ENCODE measurements at places on chromosomes 7 and 10.
A peak's percentile ranks its signal among the peaks of the same experiment; 100 is the strongest.

DNA sequence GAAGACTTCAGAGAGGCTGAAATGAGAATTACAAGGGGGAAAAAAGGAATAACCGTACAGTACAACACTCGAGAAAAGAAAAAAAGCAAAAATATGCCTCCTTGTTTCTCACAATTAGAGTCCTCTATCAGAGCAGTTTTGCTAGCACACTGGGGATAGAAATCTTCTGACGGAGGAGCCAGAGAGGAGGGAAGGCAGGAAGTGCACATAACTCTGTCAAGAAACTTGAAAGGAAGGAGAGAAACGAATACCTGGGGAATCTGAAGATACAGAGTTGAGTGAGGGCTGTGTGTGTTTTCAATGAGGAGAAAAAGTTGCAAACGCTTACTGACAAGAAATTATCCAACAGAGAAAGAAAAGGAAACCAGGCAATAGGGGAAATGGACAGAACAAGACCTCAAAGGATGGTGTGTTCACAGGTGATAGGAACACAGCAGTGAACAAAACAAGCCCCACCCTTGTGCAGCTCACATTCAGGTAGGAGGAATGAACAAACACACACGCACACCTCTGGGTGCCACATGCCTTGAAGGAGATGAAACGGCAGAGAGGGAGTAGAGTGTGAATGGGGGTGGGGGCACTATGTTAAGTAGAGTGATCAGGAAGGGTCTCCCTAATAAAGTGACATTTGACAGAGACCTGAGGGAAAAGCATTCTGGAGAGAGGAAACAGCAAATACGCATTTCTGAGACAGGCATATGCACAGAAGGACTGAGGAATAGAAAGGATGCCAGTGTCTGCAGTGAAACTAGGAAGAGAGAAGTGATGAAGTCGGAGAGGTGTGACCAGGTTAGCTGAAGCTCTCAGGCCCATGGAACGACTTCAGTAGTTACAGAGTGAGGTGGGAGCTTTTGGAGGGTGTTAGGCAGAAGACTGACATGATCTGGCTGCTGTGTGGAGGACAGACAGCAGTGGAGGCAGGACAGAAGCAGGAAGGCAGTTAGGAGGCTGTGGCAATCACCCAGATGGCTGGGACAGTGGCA lies 46.7 kb upstream of the SPOCK2 start:
- H3K36me3 ChIP-seq, result peaks cover 38% of the 10 kb centered on the region
- peak overlapping the region; percentile 23 for H3K27ac ChIP-seq

DNA sequence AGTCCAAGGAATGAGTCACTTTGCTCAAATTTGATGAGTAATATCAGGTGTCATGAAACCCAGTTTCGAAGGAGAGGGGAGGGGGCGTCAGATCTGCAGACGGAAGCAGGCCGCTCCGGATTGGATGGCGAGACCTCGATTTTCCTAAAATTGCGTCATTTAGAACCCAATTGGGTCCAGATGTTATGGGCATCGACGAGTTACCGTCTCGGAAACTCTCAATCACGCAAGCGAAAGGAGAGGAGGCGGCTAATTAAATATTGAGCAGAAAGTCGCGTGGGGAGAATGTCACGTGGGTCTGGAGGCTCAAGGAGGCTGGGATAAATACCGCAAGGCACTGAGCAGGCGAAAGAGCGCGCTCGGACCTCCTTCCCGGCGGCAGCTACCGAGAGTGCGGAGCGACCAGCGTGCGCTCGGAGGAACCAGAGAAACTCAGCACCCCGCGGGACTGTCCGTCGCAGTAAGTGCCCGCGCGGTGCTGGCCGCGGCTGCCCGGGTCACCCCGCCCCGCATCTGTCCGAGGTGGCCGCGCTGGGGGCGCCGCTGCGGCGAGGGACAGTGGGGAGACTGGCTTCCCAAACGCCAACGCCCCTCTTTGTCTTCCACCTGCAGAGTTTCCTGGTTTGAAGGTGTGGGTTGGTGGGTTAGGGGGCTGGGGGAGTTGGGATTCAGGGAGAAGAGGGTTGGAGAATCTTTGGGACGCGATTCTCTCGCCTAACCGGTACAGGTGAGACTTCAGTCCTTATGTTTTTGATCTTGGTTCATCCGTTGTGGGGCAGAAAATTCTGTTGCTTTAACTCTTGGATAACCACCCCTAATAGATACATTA lies at the start of gene TAC1:
Gene TAC1 (plus strand): TSS at position 351 of the 829 bp plus-strand sequence. CDS start 527 bp downstream, outside the sequence.
- no peak within 1 kb of the TSS for H3K4me3 ChIP-seq
- no peak for DNase-seq
- H3K36me3 ChIP-seq, result no peaks in the 10 kb centered on the region

DNA sequence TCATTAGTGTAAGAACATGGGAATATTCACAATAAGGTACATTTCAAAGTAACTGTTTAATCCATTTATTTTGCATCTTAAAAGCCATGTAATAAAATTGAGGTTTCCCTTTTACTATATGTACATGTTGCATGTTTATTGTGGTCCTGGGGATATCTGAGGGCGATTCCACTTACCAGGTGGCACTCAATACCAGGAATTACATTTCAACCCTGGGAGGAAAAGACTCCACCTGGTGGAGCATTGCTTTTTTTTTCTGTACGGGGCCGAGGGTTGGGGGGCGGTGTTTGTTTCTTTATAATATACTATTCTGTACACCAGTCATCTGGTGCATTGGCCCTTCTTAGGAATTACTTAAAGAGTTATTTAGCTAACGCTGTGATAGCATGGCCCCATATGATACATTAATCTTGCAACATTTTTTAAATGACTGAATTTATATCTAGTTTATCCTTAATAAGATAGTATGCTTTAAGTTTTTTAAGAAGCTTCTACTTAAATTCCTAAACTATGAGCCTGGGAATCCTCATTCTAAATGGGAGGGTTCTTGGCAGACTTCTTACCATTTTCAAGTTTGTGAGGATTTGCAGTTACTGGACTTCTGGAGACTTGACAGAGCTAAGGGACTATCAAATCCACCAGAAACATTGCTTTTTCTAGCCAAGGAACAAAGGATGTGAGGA lies 7.2 kb upstream of the HGF start:
- no peak overlapping the region for H3K4me3 ChIP-seq
- H3K27me3 ChIP-seq, result no peaks in the 10 kb centered on the region
- DNase-seq, result no peak
- H3K4me1 ChIP-seq, result no peaks in the 10 kb centered on the region
- no peak overlapping the region for H3K27ac ChIP-seq
- H3K36me3 ChIP-seq, result no peaks in the 10 kb centered on the region

- no peak overlapping the region for H3K4me3 ChIP-seq
- no peaks in the 10 kb centered on the region for H3K27me3 ChIP-seq
- H3K27ac ChIP-seq, result no peak overlapping the region
- H3K36me3 ChIP-seq, result peaks cover 26% of the 10 kb centered on the region
- H3K4me1 ChIP-seq, result peaks cover 17% of the 10 kb centered on the region
Observed at GRCh38 chr10:102779680-102780526, 36.2 kb downstream of the WBP1L start.

- H3K4me3 ChIP-seq, result no peak overlapping the region
- H3K27ac ChIP-seq, result no peak overlapping the region
- H3K4me1 ChIP-seq, result peaks cover 11% of the 10 kb centered on the region
- H3K36me3 ChIP-seq, result no peaks in the 10 kb centered on the region
- DNase-seq, result no peak
Observed at GRCh38 chr10:133438711-133439273, 14.4 kb upstream of the SPRN start.

DNA sequence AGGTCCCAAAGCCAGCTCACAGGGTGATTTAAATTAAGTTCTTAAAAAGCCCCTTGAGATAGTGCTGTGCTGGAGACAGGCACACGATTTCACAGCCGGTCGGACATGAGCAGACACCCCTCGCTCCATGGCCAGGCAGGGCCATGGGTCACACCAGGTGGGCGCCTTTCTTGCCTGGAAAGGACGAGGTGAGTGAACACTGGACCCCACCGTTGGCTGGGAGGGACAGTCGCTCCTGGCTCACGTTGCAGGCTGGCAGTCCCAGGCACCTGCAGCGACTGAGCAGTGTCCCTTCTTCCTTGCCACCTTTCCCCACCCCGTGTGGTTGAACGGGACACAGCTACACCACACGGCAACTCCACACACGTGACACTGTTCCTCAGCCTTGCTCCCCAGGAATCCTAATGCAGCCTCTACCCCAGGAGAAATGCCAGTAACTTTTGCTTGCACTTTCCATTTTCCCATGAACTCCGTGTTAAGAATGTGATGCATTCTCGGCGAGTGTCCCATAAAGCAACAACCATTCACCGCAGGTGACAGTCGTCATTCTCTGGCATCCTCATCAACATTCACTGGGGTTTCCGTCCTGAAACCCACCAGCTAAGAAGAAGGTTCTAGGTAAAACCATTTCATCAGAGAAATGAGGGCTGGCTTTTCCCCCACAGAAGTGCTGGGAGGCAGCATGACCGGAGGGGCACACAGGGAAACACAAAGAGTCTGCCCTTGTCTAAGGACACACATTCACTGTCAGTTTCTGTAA lies 217.4 kb downstream of the ZMYND11 start:
- no peak overlapping the region for H3K4me3 ChIP-seq
- H3K4me1 ChIP-seq, result no peaks in the 10 kb centered on the region
- peaks cover 3% of the 10 kb centered on the region for H3K36me3 ChIP-seq
- DNase-seq, result no peak
- H3K27me3 ChIP-seq, result no peaks in the 10 kb centered on the region

DNA sequence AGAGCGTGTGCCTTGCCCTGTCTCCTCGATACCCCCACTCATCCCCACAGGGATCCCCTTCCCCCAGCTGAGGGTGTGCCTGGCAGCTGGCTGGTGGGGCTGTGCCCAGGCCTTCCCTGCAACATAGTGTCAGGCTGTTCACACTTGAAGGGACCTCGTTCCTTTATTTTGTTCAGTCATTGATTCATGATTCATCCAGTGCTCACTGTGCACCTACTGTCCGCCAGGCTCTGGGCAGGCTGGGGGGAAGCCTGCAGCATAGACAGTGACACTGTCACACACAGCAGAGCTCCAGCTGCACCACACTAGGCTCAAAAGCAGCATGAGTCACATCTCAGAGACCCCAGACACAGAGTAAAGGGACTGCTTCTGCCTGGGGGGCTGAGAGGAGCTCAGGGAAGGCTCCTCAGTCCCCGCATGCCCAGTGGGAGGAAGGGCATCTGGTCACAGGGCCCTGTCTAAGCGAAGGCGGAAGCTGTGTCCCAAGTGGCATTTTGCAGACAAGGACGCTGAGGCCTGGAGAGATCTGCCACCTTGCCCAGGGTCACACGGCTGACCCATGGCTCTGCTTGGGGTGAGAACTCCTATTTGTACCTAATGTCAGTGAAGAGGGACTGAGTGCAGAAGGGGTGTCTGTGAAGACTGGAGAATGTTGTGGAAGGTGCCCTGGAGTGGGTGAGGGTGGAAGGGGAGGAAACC lies 27.9 kb downstream of the CDH23 start:
- no peaks in the 10 kb centered on the region for H3K4me1 ChIP-seq
- no peak overlapping the region for H3K27ac ChIP-seq
- H3K4me3 ChIP-seq, result no peak overlapping the region
- DNase-seq, result no peak

- no peak overlapping the region for H3K27ac ChIP-seq
- no peaks in the 10 kb centered on the region for H3K27me3 ChIP-seq
- no peaks in the 10 kb centered on the region for H3K36me3 ChIP-seq
- no peak for DNase-seq
- no peak overlapping the region for H3K4me3 ChIP-seq
Observed at GRCh38 chr7:132183781-132184380, 392.4 kb downstream of the PLXNA4 start.

DNA sequence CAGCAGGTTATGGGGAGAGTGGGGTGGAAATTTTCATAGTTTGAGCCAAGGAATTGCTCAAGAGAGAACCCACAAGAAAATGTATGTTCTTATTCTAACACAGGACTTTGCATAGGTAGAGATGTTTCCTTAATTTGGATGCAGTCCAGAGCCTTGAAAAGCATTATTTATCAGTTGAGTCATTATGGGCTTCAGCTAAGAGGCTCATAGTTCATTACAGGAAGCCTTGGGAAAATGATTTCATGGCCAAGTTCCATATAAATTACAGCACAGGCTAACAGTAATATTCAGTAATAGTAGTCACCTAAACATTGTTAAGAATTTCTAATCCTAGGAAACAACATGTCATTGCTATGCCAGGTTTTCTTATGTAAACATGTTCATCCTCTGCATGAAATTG lies 131.1 kb upstream of the PTPRZ1 start:
- no peaks in the 10 kb centered on the region for H3K36me3 ChIP-seq
- DNase-seq, result no peak
- H3K4me3 ChIP-seq, result no peak overlapping the region

GRCh38 chr10:69739634-69740033 lies 62.1 kb upstream of the COL13A1 start:
- DNase-seq, result no peak
- H3K36me3 ChIP-seq, result no peaks in the 10 kb centered on the region
- H3K4me3 ChIP-seq, result no peak overlapping the region
- peaks cover 27% of the 10 kb centered on the region for H3K27me3 ChIP-seq
- H3K4me1 ChIP-seq, result peaks cover 12% of the 10 kb centered on the region

DNA sequence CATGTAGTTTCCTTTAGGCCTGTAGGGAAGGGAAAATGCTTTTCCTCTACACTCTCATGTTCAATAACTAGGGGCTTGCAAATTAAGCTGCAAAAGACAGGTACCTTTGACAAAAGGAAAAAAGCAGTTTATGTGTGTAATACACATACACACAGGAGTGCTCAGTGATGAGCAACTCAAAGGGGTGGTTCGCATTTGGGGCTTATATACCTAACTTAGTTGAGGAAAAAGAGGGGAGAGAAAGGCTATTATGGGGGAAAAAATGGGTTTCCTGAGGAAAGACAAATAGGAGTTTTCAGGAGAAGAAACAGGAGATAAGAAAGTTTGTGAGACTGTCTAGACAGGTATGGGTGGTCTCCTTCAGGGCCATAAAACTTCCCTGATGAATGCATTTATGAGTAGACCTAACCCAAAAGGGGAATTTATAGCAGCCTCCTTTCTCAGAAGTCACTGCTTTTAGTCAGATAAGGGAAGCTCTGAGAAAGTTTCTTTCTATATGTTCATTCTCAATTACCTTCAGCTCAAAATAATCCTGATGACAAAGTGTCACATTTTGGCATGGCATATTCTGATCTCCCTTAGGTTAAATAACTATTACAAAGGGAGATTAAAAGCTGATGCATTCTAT lies 55.2 kb upstream of the EZH2 start:
- no peak for DNase-seq
- H3K4me3 ChIP-seq, result peak overlapping the region; percentile 40
- peak overlapping the region; percentile 46 for H3K27ac ChIP-seq
- peaks cover 7% of the 10 kb centered on the region for H3K36me3 ChIP-seq

GRCh38 chr7:109821156-109821555 lies 1251.5 kb downstream of the DNAJB9 start:
- H3K27me3 ChIP-seq, result no peaks in the 10 kb centered on the region
- no peaks in the 10 kb centered on the region for H3K4me1 ChIP-seq
- H3K4me3 ChIP-seq, result no peak overlapping the region
- H3K27ac ChIP-seq, result no peak overlapping the region
- no peaks in the 10 kb centered on the region for H3K36me3 ChIP-seq

- H3K4me3 ChIP-seq, result no peak overlapping the region
- DNase-seq, result no peak
- no peak overlapping the region for H3K27ac ChIP-seq
Observed at GRCh38 chr7:49295146-49295545, 370.8 kb downstream of the CDC14C start.

- no peaks in the 10 kb centered on the region for H3K36me3 ChIP-seq
- no peaks in the 10 kb centered on the region for H3K27me3 ChIP-seq
- DNase-seq, result no peak
- H3K4me1 ChIP-seq, result no peaks in the 10 kb centered on the region
Observed at GRCh38 chr10:19970717-19971116, 154.5 kb downstream of the PLXDC2 start.

All from activated T-helper 2 cell treated with anti-CD3 and anti-CD28 coated beads, Interferon-gamma antibody, Interleukin-2, Interleukin-4, amounts not matched to agents 10 μg/mL and 5 μg/mL and 100 μg/mL, durations not matched to agents 14 hours and 24 hours and 36 hours (primary cell).